ENCODE measurements at places on chromosomes 1 and 21.

DNA sequence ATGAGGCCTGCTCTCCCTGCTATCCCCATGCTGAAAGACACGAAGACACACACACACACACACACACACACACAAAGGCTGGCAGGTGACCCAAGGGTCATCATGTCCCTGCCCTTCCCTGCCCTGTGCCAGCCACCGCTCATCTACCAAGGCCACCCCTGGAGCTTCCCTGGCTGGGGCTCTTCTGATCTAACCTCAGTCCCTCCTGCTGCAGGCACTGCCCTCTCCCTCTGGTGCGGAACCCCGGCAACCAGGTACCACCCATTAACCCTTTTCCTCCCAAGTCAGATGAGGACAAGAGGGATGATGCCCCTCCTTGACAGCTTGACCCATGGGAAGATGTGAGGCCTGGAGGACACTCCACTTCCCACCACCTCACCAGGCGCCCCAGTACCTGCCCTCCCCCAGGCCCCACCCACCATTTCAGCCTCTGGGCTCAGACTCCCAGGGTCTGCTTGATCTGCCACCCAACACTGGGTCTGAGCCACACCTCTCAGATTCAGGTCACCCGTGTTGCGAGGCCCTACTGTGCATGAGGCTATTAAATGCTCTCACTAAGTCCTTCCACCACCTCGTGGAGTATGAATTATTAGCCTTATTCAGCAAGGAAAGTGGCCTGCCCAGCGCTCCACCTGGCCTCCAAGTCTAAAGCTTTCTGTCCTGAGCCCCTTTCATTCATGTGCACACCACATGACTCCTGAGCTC is 2.5 kb downstream of the SDC3 start:
- no peak for DNase-seq

DNA sequence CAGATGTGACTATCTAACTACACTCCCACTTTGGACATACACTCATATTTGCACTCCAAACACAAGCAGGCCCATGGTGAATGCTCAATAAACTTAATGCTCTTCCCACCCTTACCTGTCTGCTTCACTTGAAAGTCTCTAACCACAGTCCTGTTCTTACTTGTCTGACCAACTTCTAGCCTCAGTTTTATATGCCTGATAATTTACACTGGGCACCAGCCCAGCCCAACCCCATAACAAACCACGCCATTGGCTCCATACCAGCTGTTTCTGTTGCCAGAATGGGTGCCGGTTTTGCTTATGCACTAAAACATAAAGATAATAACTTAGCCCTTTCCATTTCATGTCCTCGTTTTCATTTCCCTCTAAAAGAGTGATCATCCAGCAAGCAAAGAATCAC is 395.4 kb downstream of the NTNG1 start:
- DNase-seq = no peak

DNA sequence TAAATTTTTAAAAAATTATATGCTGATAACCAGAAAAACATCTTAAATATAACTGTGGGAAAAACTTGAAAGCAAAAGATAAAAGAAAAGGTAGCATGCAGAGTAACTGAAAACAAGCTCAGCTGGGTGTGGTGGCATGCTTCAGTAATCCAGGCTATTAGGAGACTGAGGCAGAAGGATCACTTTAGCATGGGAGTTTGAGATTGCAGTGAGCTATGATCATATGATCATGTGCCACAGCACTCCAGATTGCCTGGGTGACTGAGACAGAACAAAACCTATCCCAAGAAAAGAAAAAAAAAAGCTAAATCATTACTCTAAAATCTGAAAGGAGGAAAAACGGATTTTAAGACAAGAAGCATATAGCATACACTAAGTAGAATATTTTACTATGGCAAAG is 1624.0 kb downstream of the AMY1C start:
- DNase-seq = no peak

- DNase-seq = no peak
Measured at GRCh38 chr1:227065311-227065710, 125.2 kb downstream of the COQ8A start.

GRCh38 chr1:92184632-92185031 is 33.1 kb upstream of the C1orf146 start:
- no peak for DNase-seq

DNA sequence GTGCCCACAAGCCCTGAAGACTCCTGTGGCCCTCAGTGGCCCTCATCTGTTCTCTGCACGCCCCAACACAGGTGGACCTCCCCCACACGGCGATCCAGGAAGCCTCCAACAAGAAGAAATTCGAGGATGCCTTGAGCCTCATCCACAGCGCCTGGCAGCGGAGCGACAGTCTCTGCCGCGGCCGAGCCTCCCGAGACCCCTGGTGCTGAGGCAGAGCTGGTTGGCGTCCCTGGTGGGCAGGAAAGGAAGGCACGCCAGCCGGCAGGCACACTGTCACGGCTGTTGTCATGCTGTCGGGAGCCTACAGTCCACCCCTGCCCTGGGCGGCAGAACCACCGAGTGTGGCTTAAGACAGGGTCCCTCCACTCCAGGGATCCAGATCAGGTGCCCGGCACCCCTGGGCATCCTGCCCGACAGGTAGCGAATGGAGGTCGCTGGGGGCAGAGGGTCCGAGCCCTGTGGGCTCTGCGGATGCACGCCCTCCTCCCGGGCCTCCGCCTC is 2.3 kb upstream of the SLC25A34 start:
- DNase-seq = no peak
